ENCODE measurements at places on chromosomes 4 and X.
A peak's percentile ranks its signal among the peaks of the same experiment; 100 is the strongest.

DNA sequence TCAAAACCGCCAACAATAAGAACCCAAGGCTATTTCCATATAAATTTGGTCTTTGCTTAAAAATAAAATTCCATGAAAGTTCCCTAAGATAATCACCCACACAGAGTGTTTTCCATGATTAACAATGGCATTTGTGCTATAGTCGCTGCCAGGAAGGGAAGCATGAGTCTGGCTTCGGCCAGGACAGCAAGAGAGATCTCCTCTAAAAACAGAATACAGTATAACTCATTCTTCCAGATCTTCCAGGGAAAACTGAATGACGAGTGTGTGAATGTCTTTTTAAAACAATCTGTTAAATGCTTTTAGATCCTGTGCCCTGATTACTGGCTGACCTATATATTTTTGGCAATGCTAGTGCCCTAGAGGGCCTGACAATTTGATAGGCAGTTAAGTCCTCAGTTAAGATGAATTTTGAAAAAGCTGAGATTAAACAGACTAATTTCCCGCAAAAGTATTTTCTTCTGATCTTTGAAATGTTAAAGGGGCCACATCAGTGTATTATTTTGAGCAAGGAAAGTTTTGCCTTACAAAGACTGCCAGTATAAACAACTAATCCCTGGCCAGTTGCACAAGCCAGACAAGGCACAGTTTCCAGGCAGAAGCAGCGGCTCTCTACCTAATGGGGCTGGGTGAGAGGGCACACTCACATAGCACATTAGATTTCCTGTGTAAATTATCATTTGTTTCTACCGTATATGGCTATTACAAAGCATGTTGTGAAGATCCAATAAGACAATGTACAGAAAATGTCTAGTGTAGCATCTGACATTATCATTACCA is 127.3 kb downstream of the DCHS2 start:
- no peak for DNase-seq

DNA sequence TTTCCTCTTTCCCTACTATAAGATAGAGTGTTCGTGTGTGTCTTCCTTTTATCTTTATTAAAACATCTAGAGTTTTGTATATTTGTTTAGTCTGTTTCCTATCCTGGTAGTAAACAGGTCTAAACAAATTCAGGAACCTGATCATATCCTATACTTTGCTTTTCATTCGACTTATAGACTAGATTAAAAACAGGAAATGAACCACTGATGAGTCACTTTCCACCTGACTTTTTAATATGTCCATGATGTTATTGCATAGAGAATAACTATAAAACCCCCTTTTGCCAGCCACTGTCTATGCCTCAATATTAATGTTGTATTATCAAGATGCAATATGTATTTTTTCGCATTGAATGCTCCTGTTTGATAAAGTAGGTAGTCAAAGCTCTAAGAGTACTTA is 1794.0 kb downstream of the STIM2 start:
- no peak for DNase-seq

- DNase-seq, result no peak
These were observed 12.1 kb downstream of the TBC1D1 start for GRCh38 chr4:37902738-37903693.

GRCh38 chrX:5306654-5307121 is 922.0 kb downstream of the NLGN4X start:
- DNase-seq, result peak; percentile 1

- no peak for DNase-seq
These were observed 27.4 kb downstream of the HMGN5 start for GRCh38 chrX:81174286-81174685.

DNA sequence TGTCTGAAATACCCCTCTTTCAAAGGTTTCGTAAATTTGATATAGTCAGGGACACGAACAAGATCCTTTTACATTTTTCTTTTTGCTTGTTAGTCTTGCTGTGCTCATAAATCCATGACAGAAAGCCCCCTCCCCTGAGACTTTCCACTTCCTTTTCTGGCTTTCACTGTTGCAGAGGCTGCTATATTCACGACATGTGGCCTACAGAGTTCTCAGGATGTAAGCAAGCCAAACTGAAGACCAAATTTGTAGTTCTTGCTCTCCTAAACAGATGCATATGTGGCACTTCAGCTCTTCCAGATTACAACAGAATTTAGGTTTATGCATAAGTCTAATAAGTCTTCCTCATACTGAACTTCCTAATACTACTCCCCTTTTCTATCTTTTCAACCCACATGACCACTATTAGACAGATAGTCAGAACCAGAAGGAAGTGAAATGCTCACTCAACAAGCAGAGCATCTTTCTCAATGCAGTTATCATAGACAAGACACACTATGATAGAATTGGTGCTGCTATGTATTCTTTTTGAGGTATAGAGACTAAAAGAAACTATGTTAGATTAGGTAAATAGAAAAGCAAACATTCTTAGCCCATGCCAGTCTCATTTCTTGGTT is 15.0 kb downstream of the BTK start:
- no peak for DNase-seq

- no peak for DNase-seq
These were observed 265.7 kb downstream of the RAB28 start for GRCh38 chr4:13218326-13218958.

DNA sequence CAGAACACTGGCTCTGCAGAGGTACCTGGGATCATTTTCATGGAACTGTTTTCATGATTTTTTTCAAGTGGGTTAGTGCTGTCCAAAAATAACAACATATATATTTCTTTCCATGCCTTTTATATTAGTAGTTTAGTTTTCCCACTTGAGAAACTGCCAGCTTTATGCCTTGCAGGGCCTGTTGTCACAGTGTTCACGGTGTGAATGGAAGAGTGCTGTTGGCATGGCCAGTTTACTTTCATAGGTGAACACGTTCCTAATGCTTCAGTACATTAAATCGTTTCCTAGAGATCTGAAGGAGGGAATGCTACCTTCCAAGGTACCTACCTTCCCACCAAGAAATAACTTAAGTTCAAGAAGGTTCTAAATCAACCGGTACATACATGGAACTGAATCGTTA is 12.6 kb downstream of the DOCK11 start:
- no peak for DNase-seq

GRCh38 chr4:128159967-128160366 is 98.9 kb downstream of the LARP1B start:
- no peak for DNase-seq

GRCh38 chr4:80500613-80501012 is 165.1 kb downstream of the CFAP299 start:
- DNase-seq, result no peak

DNA sequence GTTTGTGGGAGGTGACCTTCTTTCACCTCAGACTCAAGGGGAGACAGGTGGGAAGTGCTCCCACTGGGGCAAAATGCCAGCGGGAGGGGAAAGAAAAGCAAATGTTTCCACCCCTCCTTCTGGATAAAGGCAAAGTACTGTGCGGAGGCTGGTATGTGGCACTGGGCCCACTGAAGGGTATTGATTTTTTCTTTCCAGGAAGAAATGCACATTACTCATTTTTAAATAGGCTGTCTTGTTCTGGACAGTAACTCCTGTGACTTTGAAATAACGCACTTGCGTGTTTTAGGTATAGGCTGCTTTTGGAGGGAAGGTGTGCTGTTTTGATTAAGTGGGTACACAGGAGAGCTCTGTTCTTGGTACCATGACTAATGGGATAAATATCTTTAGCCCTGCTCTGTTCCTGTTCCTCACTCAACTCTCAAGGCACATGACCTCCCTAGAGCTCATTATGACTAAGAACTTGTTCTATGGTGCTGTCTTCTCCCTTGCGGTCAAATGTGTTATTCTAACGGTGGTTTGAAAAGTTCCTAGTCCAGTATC is 40.7 kb upstream of the MBTPS2 start:
- DNase-seq, result no peak

- no peak for DNase-seq
These were observed 27.4 kb downstream of the NOCT start for GRCh38 chr4:139042981-139043460.

- no peak for DNase-seq
These were observed 84.9 kb downstream of the BCOR start for GRCh38 chrX:40012868-40013265.

DNA sequence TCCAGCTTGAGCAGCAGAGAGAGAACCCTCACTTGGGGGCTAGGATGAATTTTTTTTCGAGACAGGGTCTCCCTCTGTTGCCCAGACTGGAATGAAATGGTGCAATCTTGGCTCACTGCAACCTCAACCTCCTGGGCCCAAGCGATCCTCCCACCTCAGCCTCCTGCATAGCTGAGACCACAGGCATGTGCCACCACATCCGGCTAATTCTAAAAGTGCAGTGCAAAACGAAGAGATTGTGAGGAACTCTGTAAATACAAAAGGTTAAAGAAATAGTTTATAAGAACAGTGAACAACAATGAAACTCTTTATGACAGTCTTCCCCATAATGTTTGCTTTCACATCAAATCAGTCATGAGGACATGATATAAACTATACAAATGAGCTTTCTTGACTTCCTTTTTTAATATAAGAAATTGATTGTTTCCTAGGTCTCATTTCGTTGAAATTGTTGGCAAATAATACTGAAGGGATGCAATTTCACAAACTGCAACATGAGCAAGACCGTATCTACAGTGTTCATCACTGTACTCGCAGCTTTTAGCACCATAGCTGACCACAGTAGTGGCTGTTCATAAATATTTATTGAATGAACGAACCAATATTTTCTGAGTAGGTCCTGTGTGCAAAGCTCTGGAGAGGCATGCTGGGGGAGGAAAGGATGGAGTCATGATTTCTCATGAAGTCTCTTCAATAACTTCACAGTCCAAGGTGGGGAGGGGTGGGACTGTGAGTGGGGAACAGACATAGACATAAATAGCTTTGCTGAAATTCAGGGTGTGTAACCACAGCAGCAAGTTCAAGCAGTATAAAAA is 116.1 kb downstream of the SHROOM3 start:
- no peak for DNase-seq

- no peak for DNase-seq
These were observed 27.1 kb upstream of the MAP9 start for GRCh38 chr4:155403886-155404285.

- no peak for DNase-seq
These were observed 623.5 kb upstream of the GNPDA2 start for GRCh38 chr4:45349859-45350258.

DNA sequence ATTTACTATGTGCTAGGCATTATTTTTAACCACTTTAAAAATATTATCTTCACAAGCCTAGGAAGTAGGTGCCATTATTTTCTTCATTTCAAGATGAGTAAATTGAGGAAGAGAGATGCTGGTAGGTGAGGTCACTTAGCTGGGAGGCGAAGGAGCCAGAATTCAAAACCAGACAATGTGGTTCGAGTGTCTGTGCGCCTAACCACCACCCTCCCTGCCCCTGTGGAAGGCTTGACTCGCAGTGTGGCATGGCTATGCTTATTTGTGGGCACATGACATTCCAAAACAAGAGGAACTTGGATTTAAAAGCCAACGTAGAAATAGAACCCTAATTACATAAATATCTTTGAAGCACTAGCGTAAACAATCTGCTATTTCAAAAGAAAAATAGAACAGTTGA is 226.6 kb upstream of the PITX2 start:
- no peak for DNase-seq

DNA sequence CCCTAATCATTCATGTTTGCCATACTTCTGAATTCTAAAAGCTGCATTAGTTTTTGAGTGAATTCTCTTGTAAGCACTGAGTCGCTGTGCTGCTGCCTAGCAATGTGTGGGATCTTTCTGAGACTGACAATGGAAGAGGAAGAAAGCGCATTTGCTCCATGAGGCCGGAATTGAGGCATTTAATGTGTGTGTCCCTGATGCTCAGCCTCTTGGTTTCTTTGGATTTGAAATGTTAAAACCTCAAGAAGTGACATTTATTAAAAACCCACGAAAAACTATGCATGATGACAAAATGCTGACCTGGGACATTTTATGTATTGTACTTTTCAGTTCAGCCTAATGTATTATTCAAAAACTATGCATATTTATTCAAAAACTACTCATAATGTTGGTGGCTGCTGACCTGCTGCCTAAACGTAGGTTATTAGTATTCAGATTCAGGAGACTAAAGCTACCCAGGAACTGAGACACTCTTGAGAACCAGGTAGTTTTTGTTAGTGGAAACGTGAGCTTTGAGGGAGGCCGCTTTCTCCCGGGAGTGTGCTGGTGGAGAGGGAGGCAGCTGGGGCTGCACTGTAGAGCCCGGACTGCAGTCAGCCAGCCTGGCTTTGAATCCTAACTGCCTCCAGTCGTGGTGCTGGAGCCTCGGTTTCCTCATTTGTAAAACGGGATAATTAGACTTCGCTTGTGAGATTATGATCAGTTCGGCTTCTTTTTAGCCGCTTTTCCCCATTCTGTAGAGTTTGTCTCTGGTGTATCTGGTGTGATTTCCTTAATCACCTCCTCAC is 11.3 kb downstream of the RGS12 start:
- DNase-seq, result no peak

GRCh38 chr4:85611661-85612060 is 136.7 kb downstream of the ARHGAP24 start:
- DNase-seq, result no peak

GRCh38 chr4:53450773-53451172 is 73.3 kb downstream of the FIP1L1 start:
- DNase-seq, result no peak

DNA sequence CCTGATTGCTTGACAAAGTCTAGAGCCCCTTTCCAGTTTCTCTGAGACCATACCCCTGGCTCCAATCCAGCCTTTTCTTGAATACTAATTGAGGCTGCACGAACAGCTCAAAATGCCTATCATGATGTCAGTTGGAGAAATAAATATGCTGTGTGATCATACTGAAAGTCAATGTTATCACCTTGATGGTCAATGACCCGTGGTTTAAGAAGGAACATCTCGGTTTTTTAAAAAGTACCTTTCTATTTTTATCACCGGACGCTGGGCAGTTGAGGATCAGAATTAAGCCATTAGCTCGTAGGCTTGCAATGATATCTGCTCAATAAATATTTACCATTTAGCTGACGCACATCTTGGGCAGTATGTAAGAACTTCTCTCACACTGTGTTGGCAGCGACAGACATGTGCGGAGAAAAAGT is 852 bp upstream of the WDR44 start:
- no peak for DNase-seq

- no peak for DNase-seq
These were observed 35.6 kb downstream of the STEEP1 start for GRCh38 chrX:119529345-119530276.
